ENCODE measurements at places on chromosomes 3 and 15. TPM values are rescaled to one million over a fixed set of nuclear protein-coding genes. Genes with fewer than 3 reads are reported as not detected.

The SLC2A2 gene
- not detected for total RNA-seq

The CAPN3 gene
- total RNA-seq = 8.8 TPM

The A4GNT gene
- not detected for total RNA-seq

The CIDEC gene
- total RNA-seq = not detected

The GP5 gene
- not detected for total RNA-seq

The C2CD4B gene
- 0.42 TPM for total RNA-seq

The TMEM45A gene
- total RNA-seq = 6.7 TPM

The GAP43 gene
- total RNA-seq = 1.2 TPM

The C3orf70 gene
- total RNA-seq = 0.75 TPM

The DVL3 gene
- total RNA-seq = 33.7 TPM

The KCNH8 gene
- total RNA-seq = not detected

The RHOV gene
- total RNA-seq = 94.0 TPM

The CCPG1 gene
- 9.7 TPM for total RNA-seq

The TERC gene
- total RNA-seq = 120 TPM

The PLA2G4D gene
- total RNA-seq = 0.19 TPM

The ST3GAL6 gene
- 4.2 TPM for total RNA-seq

The ZBED2 gene
- total RNA-seq = 4.2 TPM

The PLA2G4E gene
- total RNA-seq = 1.1 TPM

The MDFIC2 gene
- not detected for total RNA-seq

The U2SURP gene
- total RNA-seq = 25.4 TPM

The SUSD5 gene
- 1.2 TPM for total RNA-seq

The FANCD2OS gene
- not detected for total RNA-seq

The MYO5C gene
- total RNA-seq = 23.3 TPM

The ST8SIA2 gene
- total RNA-seq = not detected

The GOLGA6C gene
- not detected for total RNA-seq

The DUOX2 gene
- 50.7 TPM for total RNA-seq

The NDN gene
- total RNA-seq = 28.1 TPM

The C3orf22 gene
- not detected for total RNA-seq

The SERF2 gene
- 733 TPM for total RNA-seq

Measured in esophagus squamous epithelium (tissue), 5 donors.